ENCODE measurements at places on chromosomes 3 and 15.

DNA sequence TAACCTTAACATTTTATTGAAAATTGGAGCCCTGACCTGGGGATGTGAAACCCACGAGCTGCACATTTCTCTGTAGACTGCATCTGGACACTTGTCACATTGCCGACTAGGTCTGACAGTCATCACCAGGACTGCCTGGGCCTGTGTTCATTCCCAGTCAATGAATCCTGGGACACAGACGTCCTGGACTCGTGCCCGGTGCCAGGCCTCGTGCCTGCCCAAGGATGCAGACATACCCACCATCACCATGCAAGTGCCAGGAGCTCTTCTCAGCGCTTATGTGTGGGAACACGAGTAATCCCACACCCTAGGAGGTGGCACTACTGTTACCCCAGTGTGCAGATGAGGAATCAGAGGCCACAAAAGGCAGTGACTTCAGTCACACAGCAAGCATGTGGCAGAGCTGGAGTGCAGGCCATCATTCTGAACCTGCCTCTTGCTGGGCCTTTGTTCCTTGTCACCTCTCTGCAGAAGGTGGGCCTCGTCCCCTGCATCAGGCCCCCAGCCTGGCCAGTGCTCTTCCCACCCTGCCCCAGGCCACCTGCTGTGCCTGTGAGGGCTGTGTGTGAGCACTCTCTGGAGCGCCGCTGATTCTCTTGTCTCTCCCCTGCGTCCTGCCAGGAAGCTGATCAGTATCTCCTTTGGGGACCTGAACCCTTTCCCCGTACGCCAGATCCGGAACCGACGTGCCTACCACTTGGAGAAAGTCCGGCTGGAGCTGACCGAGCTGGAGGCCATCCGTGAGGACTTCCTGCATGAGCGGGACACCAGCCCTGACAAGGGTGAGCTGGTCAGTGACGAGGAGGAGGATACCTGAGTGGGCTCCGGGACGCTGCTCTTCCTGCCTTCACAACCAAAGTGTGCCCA lies 58.5 kb downstream of the ADAMTS7 start:
- DNase-seq, result no peak

DNA sequence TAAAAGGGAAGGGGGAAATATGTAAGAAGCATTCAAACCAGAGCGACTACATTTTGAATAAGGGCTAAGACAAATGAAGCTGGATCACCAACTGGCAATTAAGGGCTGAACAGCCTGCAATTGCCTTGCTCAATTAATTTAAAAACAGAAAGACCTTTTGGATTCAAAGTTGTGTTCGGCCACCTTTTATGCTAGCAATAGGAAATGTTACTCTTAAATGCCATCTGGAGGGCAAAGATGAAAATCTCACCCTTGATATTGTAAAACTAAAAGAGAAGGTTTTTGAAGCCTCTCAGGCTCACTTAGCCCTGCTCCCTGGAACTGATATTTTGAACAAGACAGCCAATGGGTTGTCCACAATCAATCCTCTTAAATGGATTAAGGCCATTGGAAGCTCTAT lies 44.2 kb downstream of the ACAD9 start:
- DNase-seq, result no peak

GRCh38 chr15:43762824-43763223 lies 13.9 kb downstream of the ELL3 start:
- DNase-seq, result no peak

- no peak for DNase-seq
Observed at GRCh38 chr3:164683489-164683888, 394.8 kb downstream of the SI start.

DNA sequence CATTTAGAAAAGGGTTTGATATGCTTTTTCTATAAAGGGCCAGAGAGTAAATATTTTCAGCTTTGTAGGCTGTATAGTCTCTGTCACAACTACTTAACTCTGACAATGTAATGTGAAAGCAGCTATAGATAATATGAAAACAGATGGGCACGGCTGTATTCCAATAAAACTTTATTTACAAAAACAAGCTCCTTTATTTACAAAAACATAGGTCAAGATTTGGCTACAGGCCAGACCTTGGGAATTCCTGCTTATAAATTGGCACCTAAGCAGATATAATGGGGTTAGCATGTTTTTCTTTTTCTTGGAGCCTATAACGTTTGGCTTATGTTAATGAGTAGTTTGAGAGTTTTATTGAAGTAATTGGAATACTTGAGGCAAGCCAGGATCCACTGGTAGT lies 119.4 kb upstream of the CGNL1 start:
- DNase-seq, result no peak

- no peak for DNase-seq
Observed at GRCh38 chr15:83129791-83130190, 22.3 kb downstream of the TM6SF1 start.

GRCh38 chr15:50261981-50262380 lies 3.5 kb downstream of the HDC start:
- peak; percentile 10 for DNase-seq

DNA sequence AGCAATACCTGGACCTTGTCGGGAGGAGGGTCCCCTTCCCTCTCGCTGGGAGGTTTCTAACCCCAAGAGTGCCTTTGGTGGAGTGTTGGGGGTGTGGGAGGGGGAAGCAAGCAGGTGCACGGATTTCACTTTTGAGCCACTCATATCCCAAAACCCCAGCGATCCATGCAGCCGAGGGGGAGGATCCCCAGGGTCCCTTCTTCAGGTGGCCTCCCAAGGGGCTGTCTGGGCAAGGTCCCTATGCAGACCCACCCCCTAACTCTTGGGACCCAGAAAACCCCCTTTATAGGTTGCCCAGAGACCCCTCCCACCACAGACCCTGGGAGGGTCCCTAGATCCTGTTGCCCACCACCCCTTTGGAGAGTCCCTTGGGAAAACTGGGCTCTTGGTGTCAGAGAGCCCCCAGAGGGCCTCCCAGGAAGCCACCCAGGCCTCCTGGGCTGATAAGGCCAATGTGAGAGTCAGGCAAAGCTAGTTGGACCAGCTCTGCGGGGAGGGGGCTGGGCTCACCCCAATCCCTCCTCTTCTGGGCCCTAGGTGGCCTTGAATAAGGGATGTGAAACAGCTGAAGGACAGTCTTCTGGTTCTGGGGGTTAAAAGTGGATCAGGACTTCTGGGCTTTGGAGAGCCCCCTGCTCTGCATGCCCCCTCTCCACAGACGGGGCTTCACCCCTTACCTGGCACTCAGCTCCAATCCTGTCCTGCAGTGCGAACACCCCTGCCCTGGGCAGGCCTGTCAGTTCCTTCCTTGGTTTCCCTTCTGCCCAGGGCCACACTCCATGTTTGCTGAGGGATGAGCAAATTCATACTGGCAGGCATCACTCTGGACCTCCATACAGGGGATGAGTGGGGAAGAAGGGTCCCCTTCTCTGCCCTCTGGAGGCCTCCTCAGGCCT lies 932 bp upstream of the PLCD1 start:
- no peak for DNase-seq

DNA sequence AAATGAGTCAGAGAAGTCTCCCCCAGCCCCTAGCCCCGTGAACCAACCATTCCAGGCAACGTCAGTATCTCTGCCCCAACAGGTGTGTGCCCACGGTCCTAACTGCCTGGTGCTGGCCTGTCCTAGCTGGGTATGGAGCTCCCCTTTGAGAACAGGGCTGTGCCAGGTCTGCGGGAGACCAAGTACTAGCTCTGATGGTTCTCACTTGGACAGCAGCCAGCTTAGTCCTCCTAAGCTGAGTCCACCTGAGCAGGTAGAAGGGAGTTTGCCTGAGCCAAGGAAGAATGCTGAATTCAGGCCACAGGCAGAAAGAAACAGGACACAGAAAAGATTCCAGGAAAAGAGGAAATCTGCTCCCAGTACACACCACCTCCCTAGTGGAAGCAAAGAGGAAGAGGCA lies 33.1 kb upstream of the PARL start:
- DNase-seq, result no peak

DNA sequence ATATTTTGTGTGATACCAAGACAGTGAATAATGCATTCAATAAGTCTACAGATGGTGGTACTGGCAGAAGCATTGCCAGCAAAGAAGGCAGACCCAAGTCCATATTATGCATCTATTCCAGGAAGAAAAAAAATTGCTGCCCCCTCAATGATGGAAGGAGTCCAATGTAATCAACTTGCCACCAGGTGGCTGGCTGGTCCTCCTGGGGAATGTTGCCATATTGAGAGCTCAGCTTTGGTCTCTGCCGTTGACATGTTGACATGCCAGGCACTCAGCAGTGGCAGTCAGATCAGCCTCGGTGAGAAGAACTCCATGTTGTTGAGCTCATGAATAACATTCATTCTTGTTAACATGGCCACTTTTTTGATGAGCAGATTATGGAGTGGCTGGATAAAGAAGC lies 298.5 kb downstream of the IGSF11 start:
- DNase-seq, result no peak

GRCh38 chr15:61943992-61944391 lies 116.3 kb downstream of the VPS13C start:
- DNase-seq, result no peak

DNA sequence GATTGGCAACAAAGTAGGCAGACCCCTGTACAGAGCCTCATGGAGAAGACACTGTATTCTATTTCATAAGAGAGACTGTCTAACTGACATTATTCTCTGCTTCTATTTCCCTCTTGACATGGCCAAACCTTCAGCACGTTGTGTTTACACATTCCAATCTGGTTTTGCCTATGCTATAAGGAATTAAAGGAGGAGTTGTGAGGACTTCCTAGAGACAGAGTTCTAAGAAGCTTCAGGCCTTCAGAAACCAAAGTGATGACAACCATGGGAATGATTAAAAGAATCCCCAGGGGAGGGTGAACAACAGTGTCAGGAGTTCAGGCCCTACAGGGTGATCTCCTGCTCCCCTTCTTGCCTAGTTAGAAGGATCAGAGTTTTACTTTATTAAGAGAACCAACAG lies 44.9 kb upstream of the CAPN7 start:
- DNase-seq, result no peak

DNA sequence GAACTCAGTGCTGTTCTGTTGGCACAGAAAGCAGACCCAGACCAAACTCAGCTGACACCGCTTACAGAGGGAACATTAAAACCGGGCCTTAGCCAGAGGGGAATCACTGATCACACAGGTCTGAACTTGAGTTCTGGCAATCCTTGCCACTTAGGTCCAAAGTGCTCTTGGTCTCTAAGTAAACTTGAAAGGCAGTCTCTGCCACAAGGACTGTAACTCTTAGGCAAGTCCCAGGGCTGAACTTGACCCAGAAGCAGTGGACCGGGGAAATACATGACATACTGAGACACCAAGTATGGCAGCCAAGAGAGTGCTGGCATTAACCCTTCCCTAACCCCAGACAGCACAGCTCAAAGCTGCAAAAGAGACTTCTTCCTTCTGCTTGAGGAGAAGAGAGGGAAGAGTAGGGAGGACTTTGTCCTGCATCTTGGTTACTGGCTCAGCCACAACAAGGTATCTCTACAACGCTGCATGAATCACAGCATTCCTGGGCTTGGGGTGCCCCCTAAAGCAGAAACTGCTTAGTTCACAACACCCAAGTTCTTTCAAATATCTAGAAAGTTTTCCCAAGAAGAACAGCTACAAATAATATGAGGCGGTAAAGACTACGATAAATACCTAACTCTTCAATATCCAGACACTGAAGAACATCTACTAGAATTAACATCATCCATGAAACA lies 32.5 kb downstream of the NAALADL2 start:
- no peak for DNase-seq

DNA sequence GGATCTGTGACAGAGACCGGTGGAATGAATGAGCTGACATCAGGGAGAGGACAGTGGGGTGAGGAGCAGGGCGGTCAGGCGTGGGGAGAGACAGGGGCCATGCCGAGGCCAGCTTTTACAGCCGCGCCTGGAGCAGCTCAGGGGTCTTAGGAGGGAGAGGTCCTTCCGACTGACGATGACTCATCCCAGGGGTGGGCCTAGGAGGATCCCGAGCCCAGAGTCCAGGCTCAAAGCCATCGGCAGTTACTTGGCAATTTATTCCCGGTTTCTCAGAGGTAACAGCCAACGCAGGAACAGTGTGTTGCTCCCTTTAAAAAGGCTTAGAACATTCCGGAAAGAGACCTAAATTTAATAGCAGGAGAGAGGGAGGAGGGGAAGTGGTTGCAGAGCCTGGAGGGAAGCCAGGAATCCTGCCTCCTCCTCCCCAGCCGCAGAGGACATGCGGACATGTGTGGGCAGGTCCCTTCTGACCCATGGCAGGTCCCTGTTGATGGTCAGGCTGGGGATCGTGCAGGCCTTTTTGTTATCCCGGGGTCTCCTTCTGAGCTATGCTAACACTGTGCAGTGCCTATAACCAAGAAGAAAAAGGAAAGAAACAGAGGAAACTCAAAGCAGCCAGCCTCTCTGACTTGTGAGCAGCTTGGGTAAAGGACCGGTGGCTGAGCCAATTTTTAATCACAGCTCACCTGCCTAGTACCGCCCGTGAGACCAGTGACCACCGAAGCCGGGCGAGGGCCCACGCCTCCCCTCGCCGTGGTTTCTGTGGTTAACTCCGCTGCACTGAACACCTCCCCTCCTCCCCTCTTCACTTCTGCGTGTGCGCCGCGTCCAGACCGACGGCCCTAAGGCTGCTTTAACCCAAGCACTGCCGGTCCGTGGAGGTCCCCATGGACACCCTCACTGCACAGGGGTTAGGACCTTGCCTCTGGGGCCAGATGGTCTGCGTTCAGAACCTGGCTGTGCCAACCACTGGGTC lies 392.4 kb upstream of the PROK2 start:
- DNase-seq, result no peak

GRCh38 chr3:66092175-66092995 lies 53.7 kb upstream of the MAGI1 start:
- no peak for DNase-seq

DNA sequence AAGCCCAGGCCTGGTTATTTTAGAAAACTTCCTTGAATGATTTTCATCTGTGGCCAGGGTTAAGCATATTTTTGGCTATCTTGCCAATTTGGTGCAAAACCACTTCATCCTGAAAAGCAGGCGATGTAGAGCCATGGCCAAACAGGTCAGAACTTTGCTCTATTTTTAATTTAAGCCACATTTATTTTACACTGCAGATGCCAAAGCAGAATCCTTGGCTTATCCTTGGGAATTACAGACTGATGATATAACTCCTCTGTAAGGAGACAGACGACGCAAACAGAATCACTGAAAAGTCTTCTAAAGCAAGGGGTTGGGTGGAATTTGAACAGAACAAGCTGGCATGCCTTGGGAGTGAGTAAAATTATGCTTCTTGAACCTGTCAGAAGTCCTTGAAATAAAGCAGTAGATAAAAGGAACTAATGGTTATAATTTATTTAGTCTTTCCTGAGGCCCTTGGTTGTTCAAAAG lies 121.9 kb downstream of the CHST2 start:
- DNase-seq, result no peak

- no peak for DNase-seq
Observed at GRCh38 chr15:96346409-96346970, 16.0 kb downstream of the NR2F2 start.
